Central memory CD4-positive, alpha-beta T cell (primary cell): ENCODE measurements at places on chromosomes 6 and 20.

DNA sequence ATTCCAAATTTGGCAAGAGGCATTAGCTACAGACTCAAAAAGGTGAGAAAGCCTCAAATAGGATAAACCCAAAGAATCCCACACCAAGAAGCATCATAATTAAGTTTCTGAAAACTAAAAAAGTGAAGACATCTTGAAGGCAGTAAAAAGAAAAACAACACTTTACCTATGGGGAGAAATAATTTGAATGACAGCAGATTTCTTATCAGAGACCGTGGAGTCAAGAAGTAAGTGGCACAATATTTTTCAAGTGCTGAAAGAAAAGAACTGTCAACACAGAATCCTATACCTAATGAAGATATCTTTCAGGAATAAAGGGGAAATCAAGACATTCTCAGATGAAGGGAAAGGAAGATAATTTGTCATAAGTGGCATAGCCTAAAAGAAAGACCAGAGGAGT lies 193.3 kb upstream of the CHD6 start:
- no peak for DNase-seq

GRCh38 chr6:39980839-39981580 lies 46.7 kb upstream of the MOCS1 start:
- no peak for DNase-seq

GRCh38 chr20:18728870-18729224 lies 84.7 kb upstream of the SCP2D1 start:
- DNase-seq = no peak

GRCh38 chr6:141210901-141211300 lies 921.8 kb upstream of the GJE1 start:
- DNase-seq = no peak

DNA sequence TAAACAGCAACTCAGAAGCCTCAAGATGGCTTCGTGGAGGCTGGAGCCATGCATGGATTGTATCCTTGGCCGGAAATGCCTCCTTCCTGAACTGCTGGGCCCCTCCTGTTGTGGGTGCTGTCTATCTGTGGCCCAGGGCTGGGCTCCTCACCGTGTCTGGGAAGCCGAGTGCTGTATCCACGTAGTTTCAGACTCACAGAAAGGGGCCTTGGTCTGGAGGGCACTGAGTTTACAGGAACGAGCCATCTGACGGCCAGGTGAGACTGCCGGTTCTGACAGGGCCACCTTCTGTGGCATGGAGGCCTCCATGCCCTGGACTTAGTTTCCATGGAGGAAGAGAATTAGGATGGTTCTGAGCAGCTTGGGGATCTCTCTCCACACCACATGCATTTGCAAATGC lies 142.2 kb downstream of the ERMARD start:
- no peak for DNase-seq

DNA sequence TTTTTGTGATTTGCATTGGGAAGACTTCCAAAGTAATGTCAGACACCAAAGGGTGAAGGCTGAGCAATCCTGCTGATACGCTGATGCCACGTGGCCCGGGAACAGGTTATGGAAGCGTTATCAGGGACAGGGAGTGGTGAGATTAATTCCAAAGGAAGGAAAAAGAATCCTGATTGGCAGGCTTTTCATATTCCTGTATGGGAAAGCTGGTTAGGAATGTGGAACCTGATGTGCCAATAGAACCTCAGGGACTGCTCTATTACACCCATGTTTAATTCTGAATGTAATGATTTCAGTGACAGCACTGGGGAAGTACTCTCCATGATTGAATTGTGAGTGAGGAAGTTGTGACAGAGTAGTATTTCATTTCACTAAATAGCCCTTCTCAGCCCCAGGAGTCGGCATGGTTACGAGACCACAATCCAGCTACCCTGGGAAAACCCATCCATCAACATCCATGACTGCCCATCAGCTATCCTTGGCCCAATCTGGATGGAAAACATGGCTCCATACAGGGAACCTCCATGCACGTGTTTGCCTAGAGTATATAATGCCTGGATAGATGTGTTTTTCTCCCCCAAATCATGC lies 49.4 kb downstream of the F13A1 start:
- no peak for DNase-seq
